RPMI7951 (cell line): ENCODE measurements at places on chromosomes 1 and 21. TPM values are rescaled to one million over a fixed set of nuclear protein-coding genes. Genes with fewer than 3 reads are reported as not detected.

DNA sequence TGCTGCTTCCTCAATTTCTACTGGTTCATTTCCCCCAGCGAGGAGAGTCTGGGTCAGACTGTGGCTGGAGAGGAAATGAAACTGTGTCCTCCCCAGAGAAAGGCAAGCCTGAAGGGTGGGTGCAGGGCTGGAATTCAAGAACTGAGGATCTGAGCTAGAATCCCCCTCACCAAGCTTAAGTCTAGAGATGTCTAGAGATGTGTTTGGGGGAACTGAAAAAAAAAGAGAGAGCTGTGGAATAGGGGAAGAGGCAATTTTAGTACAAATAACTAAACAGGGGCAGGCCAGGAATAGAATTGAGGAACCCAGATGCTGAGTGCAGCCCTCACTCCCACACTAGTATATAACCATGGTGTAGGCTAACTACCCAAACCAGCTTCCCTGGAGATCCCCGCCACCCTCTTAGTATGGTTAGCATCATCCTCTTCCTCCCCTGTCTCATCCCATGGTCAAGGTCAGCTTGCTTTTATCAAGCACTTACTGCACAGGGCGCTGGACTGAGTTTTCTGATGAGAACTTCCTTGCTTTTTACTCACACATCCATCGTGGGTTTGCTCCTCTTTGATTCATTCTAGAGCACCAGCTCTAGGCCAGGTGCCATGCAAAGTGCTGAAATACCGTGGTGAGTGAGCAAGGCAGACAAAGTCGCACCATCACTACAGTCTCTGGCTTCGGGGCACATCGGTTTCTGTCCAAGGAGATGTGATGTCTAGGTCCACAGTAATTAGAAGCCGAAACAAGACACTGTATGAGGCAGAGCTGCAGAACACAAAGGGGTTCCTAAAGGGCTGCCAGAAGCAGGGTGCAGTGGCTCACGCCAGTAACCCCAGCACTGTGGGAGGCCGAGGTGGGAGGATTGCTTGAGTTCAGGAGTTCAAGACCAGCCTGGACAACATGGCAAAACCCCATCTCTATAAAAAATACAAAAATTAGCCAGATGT is 112.9 kb upstream of the IPO9 start:
- no peak for DNase-seq

HOOK1 gene
- not detected in 2 replicates for total RNA-seq

DNA sequence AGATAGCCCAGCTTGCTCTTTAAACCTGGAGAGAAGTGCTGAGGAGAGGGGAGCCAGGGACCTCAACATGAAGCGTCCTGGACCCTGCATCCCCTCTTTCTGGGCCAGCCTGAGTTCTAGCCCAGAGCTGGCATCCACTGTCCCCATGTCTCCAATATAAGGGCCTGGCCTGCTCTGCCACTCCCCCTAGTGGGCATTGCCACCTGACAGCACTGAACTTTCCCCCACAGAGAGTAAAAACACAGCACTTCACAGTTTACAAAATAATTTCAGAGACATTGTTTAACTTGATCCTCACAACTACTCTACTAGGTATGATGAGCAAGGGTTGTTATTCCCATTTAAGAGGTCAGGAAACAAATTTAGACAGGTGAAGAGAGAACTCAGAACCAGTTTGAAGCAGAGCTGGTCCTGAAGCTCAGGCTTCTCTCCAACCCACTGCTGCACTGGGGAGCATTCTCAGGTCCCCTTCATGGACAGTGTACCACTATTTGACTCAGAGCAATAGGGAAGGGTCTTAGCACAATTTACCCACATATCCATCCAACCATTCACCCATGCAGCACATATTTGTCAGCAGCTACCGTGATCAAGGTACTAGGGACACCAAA is 151.2 kb downstream of the DMRTA2 start:
- DNase-seq: no peak

GJA9 gene
- total RNA-seq: not detected in 2 replicates

- no peak for DNase-seq
These were observed 46.3 kb downstream of the XCL2 start for GRCh38 chr1:168497376-168497950.

- peak; percentile 28 for DNase-seq
These were observed 10.0 kb downstream of the PDPN start for GRCh38 chr1:13593511-13594131.

ILDR2 gene
- total RNA-seq: 4.6 and 6.4 TPM in 2 replicates

GRCh38 chr1:89631816-89632656 is 884 bp upstream of the LRRC8C start:
- DNase-seq: no peak

ALX3 gene
- not detected in 2 replicates for total RNA-seq

DNA sequence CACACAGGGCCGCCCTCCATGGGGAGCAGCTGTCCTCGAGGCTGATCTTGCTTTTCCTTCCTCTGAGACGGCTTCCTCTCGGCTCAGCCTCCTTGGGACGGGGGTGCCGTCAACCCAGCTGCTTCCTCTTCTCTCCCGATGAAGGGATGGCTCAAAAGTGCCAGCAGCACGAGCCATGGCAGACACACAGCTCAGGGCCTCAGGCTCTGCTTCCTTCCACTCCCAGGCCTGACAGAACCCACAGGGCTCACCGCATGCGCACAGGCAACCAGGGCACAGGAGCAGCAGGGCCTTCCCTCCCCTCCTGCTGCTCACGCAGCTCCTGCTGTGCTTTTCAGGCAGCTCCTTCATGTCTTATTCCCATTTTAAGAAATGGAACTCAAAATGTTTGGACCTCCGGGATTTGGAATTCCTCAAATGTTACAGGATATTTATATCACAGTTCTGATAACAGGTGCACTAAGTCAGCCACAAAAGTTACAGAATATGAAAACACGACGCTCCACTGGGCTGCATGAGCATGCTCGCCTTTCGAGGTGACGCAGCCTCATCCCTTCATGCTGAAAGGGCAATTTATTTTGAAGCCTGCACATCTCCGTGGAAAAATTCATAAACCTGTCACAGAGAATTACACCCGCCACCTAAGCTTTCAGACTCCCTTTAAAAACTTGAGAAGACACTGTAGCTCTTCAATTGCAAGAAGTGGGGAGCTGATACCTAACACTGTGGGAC is 84.4 kb downstream of the HSF2BP start:
- no peak for DNase-seq

NR0B2 gene
- total RNA-seq: not detected in 2 replicates

- DNase-seq: peak; percentile 61
These were observed 5.7 kb upstream of the FASLG start for GRCh38 chr1:172653015-172653709.

RASSF5 gene
- 0.24 and 0.59 TPM in 2 replicates for total RNA-seq

DNA sequence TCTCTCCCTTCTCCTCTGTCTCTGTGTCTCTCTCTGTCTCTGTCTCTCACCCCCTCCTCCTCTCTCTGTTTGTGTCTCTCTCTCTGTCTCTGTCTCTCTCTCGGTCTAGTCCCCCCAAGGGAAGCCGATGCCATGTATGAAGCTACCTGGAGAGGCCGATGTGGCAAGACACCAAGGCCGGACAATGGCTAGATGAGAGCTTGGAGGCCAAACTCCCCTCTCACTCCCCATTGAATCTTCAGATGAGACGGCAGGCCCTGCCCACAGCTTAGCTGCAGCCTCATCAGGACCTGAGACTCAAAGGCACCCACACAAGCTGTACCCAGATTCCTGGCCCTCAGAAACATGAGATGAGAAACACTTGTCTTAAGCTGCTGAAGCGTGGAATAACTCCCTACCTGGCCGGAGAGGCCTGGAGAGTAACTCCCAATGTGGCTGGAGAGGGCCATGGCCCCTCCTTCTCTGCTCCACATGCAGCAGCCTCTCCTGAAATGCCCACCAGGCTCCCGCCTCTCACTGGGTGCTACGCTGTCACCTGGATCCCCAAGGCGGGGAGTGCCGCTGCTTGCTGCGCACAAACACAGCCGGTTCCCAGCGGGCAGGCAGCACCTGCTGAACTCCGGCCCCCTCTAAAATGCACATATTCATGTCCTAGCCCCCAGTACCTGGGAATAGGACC is 7.8 kb upstream of the ACTRT2 start:
- no peak for DNase-seq

- DNase-seq: no peak
These were observed 258.3 kb upstream of the ADAMTS5 start for GRCh38 chr21:27225151-27225550.

IL6R gene
- 0.24 and 0.29 TPM in 2 replicates for total RNA-seq

DNA sequence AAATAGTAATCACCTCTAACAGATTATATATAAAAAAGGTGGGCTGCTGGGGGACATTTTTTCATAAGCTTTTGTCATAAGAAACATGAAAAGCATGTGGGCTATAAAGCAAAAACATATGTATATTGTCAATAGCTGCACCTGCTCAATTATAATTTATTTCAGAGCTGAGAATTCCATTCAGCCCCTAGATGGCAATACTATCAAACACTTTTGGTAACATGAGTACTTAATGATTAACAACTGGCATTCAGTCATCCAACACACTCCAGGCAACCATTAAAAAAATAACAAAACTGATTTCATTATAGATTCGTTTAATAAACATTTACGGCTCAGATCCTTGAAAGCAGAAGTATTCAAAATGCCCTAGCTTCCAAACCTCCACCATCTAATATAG is 115.1 kb downstream of the KCTD3 start:
- DNase-seq: no peak

FBLIM1 gene
- 57.3 and 75.5 TPM in 2 replicates for total RNA-seq

- peak; percentile 99 for DNase-seq
These were observed 9.1 kb upstream of the PADI2 start for GRCh38 chr1:17128361-17128760.

GRCh38 chr1:225849925-225850324 is 32.3 kb downstream of the TMEM63A start:
- DNase-seq: no peak

GRCh38 chr1:173408886-173409285 is 68.2 kb upstream of the PRDX6 start:
- DNase-seq: no peak

DNA sequence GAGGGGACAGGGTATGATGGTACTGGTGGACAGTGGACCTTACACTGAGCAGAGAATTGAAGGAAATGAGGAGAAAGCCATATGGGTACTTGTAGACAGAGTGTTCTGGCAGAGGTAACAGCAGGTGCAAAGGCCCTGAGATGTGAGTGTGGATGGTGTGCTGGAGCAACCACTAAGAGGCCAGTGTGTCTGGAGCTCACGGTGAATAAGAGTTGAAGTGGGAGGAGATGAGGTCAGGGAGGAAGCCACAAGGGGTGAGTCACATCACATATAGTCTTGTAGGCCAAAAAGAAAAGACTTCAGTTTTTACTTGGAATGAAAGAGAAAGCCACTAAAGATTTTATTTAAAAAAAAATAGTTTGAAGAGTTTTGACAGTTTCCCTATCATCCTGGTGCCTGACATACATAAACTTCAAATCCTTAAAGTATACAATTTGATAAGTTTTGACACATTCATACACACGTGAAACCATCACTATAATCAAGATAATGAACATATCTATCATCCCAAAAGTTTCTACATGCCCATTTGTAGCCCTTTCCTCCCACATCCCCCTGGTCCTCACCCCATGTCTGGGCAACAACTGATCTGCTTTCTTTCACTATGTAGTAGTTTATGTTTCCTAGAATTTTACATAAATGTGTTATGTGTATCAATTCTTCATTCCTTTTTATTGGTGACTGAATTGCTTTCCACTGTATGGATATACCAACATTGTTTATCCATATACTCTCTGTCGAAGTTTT is 148.4 kb downstream of the GPATCH2 start:
- peak; percentile 81 for DNase-seq

PCP4 gene
- not detected in 2 replicates for total RNA-seq

- DNase-seq: peak; percentile 40
These were observed 436.4 kb downstream of the PLA2G4A start for GRCh38 chr1:187264995-187265602.

DNA sequence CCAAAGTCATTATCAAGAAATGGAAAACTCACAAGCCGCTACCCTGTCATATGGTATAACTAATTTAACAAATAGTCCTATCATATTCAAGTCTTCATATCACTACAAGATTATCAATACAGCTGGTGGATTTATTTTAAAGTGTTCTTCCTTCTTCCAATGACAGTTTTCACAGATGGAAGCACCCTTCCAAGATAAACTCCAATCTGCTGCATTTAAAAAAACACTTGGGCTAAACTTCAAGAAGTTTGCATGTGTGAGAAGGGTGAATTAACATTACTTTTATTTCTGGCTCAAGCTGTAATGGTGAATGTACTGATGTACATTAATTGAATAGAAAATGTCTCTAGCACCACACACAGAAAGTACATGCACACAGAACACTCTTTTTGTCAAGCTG is 192.4 kb downstream of the DPYD start:
- no peak for DNase-seq

GRCh38 chr1:90925928-90926869 is 95.6 kb downstream of the ZNF644 start:
- peak; percentile 75 for DNase-seq

GRCh38 chr1:117691942-117692341 is 86.1 kb downstream of the TENT5C start:
- DNase-seq: no peak

FCRL4 gene
- not detected in 2 replicates for total RNA-seq

DNA sequence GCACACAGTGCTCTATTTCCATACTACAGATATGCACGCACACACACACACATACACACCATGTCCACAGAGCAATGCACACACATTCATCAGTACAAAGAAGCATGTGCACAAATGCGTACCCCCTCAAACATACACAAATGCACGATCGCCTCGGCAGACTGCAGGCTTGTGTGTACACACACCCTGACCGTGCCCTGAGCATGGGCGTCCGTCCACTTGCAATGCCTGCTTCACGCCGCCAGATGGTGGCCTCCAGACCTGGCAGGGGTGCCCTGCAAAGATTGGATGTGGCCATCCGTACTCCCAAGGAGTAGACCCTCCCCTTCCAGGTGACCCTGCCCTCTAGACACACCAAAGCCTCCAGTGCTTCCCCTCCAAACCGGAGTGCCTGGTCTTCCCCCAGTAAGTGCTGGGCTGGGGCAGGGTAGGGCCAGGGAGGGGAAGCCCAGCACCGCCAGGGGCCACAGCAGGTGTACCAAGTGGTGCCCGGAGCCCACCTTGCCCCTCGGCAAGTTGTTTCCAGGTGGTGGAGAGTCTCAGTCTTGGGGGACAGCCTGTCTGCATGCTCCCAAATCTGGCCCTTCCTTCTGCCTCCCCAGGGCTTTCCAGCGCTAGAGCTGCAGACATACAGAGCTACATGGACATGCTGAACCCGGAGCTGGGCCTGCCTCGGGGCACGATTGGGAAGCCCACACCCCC is 20.6 kb downstream of the ESPN start:
- peak; percentile 21 for DNase-seq

CFAP57 gene
- 0.10 and 0.48 TPM in 2 replicates for total RNA-seq

- no peak for DNase-seq
These were observed 216.1 kb downstream of the PBX1 start for GRCh38 chr1:164774819-164775654.

GRCh38 chr1:225485226-225485625 is 57.4 kb upstream of the LBR start:
- no peak for DNase-seq
